ENCODE measurements at places on chromosomes 7 and 10.

DNA sequence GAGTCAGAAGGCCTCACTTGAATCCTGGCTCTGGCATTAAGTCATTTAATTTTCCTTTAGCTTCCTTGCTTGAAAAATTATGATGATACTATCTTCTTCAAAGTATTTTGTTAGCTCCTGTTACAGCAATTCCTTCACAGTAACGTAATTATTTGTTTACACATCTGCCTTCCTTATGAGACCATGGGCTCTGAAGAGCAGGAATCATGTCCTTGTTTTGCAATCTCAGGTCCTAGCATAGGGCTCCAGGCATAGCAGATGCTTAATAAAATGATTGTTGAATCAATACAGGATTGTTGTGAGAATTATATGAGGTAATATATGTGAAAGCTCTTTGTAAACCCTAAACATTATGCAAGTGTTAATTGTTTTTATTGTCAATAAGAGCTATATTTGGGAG, 25.5 kb downstream of the KLHDC10 start:
- DNase-seq = no peak

GRCh38 chr10:68938117-68938516, 17.9 kb upstream of the DDX21 start:
- DNase-seq = no peak

DNA sequence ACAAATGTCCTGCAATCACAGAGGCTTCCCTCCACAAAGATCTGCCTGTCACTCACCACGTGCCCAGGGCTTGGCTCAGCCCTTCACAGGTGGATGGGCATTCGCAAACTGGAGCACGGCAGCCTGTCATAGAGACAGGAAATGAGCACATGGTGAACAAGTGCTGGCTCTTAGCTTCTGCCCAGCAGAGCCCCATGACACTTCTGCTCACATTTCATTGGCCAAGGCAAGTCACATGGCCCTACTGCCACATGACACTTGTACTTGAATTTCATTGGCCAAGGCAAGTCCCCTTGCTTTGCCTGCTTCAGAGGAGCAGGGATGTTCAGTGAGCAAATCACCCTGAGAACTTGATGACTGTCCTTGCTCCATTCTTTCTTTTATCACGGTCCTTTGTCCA, 110.8 kb upstream of the PPP2R2D start:
- no peak for DNase-seq

GRCh38 chr7:128398016-128398840, 11.6 kb downstream of the IMPDH1 start:
- peak; percentile 60 for DNase-seq

GRCh38 chr10:50882540-50882983, 2.9 kb downstream of the A1CF start:
- no peak for DNase-seq

DNA sequence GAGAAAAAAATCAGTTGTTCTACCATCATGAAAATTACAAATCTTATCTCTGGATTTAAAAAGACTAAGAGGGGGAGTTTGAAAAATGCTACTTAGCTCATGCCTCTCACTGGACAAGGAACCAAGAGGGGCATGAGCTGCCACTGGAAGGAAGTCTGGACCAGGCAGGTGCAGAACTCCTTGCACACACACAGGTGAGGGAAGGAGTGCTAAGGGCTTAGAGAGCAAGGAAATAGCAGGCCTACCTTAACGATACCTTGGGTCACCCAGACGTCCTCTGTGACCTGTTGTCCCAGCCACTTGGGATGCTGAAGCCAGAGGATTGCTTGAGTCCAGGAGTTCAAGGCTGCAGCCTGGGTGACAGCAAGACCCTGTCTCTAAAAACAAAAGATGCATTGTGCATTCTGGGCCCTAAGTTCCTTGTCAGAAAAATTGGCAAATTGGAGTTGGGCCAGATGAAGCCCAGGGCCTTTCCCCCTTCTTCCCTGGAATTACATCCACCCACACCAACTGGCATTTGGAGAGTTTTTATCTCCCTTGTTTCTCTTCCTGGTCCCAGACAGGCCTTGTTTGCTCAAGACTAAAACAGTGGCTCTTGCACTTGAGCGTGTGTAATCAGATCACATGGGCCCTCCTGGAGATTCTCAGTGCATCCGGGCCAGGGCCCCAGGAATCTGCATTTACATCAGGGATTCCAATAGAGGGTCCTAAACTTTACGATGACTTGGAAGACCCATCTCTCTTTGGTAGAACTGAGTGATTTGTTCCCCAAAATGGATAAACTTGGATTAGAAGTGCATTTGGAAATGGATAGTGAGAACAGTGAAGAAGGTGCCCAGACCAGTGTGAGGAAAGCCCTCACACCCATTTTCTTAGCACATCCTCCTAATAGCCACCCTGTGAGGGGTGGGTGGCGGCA, 3.0 kb downstream of the DDIT4 start:
- no peak for DNase-seq
